Coronary artery (tissue), 2 donors: ENCODE measurements at places on chromosomes 6 and 20.
A peak's percentile ranks its signal among the peaks of the same experiment; 100 is the strongest.

DNA sequence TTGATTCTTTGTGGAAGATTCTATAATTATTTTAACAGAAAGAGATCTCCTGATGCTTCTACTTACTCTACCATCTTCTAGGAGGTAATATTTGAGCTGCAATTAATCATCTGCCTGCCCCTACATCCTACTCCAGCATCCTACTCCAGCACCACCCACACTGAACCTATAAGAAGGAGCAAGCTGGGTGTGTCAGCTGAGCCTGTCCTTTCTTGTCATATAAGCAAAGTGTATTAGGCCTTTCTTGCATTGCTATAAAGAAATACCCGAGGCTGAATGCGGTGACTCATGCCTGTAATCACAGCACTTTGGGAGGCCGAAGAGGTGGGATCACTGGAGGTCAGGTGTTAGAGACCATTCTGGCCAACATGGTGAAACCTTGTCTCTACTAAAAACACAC is 84.2 kb upstream of the ARG1 start:
- DNase-seq, result no peak

- DNase-seq, result no peak
These were observed 117.0 kb upstream of the MLIP start for GRCh38 chr6:53994201-53994600.

- no peak for DNase-seq
These were observed 234.4 kb downstream of the ADGB start for GRCh38 chr6:146833157-146833556.

DNA sequence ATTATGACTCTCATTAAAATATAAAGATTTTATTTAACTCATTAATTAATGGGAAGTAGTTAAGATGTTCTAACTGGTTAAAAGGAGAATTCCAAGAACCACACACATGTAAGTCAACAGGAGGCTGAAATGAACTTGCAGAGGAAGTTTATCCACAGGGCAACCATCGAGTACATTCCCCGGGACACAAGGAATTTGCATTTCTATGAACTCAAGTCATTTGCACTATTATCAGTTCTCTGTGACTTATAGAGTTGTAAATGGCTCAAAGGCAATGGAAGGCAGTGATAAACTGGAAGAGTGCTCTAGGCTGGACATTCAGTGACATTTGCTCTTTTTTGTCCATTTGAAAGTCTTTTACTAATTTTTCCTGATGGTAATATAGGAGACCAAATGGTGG is 97.4 kb downstream of the SNX5 start:
- no peak for DNase-seq

GRCh38 chr6:105675715-105676397 is 273.0 kb upstream of the PREP start:
- no peak for DNase-seq

DNA sequence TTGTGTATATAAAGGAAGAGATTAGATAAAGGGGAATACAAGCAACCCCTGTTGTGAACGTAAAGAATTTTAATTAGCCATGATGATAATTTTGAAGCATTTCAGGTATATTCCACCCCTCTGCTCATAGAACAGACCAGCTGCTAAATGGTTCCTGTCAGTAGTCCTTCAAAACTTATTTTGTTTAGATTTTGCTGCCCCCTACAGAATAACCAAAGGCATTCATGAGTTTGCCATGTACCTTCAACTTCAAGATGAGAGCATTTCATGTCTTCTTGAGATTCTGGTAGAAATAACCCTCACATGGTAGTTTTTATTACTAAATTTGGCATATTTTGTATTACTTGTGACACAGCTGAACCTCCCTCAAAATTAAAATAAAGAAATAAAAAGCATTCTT is 1586.7 kb downstream of the HACE1 start:
- DNase-seq, result no peak

- DNase-seq, result no peak
These were observed 106.8 kb upstream of the MARCKS start for GRCh38 chr6:113750151-113750855.

- peak; percentile 45 for DNase-seq
These were observed 3.3 kb upstream of the APMAP start for GRCh38 chr20:24995741-24996448.

- DNase-seq, result no peak
These were observed 42.4 kb downstream of the TMEM242 start for GRCh38 chr6:157280947-157281346.
